ENCODE measurements at places on chromosomes 5 and 9. TPM values are rescaled to one million over a fixed set of nuclear protein-coding genes. Genes with fewer than 3 reads are reported as not detected.
A peak's percentile ranks its signal among the peaks of the same experiment; 100 is the strongest.

DNA sequence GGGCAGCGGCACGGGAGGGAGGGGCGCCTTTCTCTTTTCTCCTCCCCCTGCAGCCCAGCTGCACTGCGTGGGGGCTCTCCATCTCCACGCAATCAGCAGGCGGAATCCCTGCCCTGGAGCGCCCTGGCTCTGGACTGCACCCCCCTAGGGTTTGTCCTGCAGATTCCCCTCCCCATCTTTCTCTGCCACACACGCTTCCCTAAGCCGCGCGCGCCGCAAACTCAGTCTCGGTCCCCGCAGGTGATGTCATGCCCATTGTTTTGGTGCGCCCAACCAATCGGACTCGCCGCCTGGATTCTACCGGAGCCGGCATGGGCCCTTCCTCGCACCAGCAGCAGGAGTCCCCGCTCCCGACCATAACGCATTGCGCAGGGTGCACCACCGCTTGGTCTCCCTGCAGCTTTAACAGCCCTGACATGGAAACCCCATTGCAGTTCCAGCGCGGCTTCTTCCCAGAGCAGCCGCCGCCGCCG is at the start of gene KCNN2:
TSS of gene KCNN2 (plus strand) at position 347 of the 473 bp plus-strand sequence. CDS start at position 417, 70 bp downstream.
- peak; percentile 87 for DNase-seq

GRCh38 chr9:27671636-27672035 is 98.4 kb upstream of the C9orf72 start:
- DNase-seq: no peak

DNA sequence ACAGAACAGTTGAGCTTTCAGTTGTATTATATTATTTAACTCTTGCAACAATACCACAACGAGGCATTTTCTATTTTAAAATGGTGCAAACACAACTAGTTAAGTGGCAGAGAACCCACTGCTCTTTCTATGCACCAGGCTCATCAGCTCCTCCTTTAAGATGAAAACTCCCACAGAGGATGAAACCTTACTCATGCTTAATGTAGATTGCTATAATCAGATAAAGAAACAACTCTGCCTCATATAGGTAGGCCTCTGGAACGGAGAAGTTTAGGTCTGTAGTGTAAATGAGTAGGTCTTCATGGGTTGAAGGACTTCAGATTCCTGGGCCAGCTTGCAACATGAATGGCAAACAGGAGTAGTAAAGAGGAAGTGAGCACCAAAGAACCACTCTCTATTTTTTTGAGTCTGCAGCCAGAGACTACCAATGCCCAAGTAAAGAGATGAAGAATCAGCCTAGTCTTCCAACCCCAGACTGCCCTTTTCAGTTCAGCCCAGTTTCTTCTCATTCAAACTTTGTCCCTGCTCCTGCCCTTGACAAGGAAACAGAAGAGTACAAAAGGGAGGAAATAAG is 33.9 kb downstream of the HACD4 start:
- no peak for DNase-seq

DNA sequence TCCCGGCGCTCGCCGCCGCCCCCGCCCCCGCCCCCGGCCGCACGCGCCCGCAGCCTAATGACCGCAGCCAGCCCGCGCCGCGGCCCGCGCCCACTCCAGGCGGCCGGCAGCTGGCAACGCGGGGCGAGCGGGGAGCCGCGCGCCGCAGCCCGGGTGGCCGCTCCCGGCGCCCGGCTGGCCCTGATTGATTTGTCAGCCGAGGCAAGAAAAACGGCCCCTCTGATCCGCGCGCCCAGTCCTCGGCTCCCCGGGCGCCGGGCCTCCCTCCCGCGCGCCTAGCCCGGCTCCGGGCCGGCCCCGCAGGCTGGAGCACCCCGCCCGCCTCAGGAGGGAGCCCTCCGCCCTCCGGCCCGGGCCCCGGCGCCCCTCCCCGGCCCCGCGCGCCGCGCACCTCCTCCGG is 11.9 kb upstream of the LHX2 start:
- no peak for DNase-seq

CAVIN4 gene
- 9.1 TPM for total RNA-seq

ORM2 gene
- 0.90 TPM for total RNA-seq
